Liver (tissue), 10 donors: ENCODE measurements at places on chromosomes 4 and X.

DNA sequence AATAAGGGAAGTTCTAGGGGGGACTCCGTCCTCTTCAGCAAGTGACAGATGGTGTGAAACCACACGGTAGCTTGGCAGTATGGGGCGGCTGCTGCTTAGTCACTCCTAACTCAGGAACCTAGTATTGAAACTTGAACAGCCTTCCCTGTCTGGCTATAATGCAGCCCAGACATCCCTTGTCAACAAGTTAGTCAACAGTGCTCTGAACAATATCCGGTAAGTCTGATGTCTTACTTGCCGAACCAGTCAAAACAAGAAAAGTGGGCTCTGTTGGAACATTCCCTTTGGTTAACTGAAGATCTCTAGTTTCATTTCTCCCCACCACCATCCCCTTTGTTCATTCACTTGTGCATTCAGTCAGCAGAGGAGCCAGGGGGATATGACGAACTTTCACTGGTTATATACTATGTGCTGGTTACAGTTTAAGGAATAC lies 18.7 kb upstream of the CXCL13 start:
- H3K27me3 ChIP-seq: no peaks in the 10 kb centered on the region
- H3K4me1 ChIP-seq: peaks cover 4% of the 10 kb centered on the region
- no peak overlapping the region for H3K4me3 ChIP-seq
- no peak overlapping the region for H3K27ac ChIP-seq
- H3K36me3 ChIP-seq: no peaks in the 10 kb centered on the region

DNA sequence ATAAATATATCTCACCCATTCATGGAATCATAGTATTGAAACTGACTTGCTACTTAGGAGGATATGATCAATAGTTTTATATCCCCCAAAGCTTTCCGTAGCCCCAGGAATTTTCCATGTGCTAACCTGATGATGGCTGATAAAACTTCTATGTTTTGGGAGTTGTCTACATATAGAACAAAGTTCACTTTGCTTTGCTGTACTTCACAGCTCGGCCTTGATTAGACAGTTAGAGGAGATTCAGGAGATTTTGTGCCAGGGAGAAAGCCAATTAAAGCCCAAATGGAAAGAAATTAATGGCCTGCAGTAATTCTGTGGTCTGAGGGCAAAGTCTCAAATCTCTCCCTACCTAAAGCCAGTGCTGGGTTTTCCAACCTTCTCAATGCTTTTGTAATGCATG lies 114.9 kb upstream of the SLC34A2 start:
- no peak for DNase-seq
- H3K4me3 ChIP-seq: no peak overlapping the region
- no peaks in the 10 kb centered on the region for H3K4me1 ChIP-seq
- no peak overlapping the region for H3K27ac ChIP-seq
- no peaks in the 10 kb centered on the region for H3K36me3 ChIP-seq

GRCh38 chr4:103244251-103244650 lies 46.1 kb upstream of the CENPE start:
- no peaks in the 10 kb centered on the region for H3K36me3 ChIP-seq
- no peaks in the 10 kb centered on the region for H3K27me3 ChIP-seq
- H3K27ac ChIP-seq: no peak overlapping the region
- H3K4me1 ChIP-seq: no peaks in the 10 kb centered on the region

DNA sequence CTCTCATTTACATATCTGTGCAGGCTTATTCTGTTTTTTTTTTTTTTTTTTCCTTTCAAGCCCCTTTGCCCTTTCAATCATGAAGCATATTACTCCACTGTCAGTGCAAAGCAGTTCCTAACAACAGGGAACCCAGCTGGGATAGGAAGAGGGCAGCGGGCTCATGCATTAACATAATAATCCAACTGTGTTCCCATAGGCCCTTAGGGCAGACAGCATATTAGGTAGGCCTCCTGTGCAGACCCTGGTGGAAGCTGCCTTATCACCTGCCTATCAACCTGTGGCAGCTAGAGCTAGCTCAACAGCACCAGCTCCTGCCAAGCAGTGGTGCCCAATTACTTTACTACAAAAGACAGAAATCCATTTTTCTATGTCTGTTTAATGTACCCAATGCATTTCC lies 49.3 kb downstream of the SLC10A7 start:
- no peaks in the 10 kb centered on the region for H3K4me1 ChIP-seq
- no peak for DNase-seq
- H3K4me3 ChIP-seq: no peak overlapping the region
- H3K36me3 ChIP-seq: no peaks in the 10 kb centered on the region
- H3K27ac ChIP-seq: no peak overlapping the region
- H3K27me3 ChIP-seq: no peaks in the 10 kb centered on the region

- DNase-seq: no peak
- H3K36me3 ChIP-seq: no peaks in the 10 kb centered on the region
- no peaks in the 10 kb centered on the region for H3K27me3 ChIP-seq
Observed at GRCh38 chr4:98606894-98607293, 51.5 kb downstream of the TSPAN5 start.

DNA sequence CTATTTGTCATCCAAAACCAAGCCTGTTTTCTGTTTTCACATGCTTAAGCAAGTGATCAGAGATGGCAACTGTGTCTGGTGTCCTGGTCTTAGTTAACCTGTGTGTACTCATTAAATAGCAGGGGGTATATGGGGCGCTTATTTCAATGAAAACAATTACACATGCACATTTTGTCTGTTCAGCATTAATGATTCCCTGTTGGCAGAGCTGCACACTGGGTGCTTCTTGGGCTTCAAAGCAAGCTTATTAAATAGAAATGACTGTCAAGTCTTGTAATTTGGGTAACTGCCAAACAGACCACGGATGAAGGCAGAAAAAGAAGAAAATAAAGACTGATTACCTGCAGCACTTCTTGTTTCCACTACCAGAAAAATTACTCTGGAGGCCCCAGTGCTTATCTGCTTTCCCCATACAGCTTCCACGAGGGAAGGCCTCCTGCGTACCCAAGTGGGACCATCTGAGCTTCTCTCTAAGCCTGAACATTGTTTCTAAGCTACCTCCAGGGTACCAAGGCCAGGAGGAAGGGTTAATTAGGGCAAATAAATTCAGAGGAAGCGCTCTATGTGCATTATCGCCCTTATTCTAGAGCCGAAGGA lies 107.2 kb upstream of the TBL1X start:
- H3K27ac ChIP-seq: no peak overlapping the region
- no peaks in the 10 kb centered on the region for H3K27me3 ChIP-seq
- peaks cover 4% of the 10 kb centered on the region for H3K4me1 ChIP-seq
- H3K4me3 ChIP-seq: no peak overlapping the region

GRCh38 chrX:50115973-50116372 lies 84.8 kb downstream of the AKAP4 start:
- no peak for DNase-seq
- no peaks in the 10 kb centered on the region for H3K27me3 ChIP-seq
- no peaks in the 10 kb centered on the region for H3K36me3 ChIP-seq
- no peak overlapping the region for H3K4me3 ChIP-seq

GRCh38 chrX:81174286-81174685 lies 27.4 kb downstream of the HMGN5 start:
- no peaks in the 10 kb centered on the region for H3K27me3 ChIP-seq
- H3K4me3 ChIP-seq: no peak overlapping the region
- no peak for DNase-seq
- no peaks in the 10 kb centered on the region for H3K36me3 ChIP-seq
- no peak overlapping the region for H3K27ac ChIP-seq
- H3K4me1 ChIP-seq: no peaks in the 10 kb centered on the region

DNA sequence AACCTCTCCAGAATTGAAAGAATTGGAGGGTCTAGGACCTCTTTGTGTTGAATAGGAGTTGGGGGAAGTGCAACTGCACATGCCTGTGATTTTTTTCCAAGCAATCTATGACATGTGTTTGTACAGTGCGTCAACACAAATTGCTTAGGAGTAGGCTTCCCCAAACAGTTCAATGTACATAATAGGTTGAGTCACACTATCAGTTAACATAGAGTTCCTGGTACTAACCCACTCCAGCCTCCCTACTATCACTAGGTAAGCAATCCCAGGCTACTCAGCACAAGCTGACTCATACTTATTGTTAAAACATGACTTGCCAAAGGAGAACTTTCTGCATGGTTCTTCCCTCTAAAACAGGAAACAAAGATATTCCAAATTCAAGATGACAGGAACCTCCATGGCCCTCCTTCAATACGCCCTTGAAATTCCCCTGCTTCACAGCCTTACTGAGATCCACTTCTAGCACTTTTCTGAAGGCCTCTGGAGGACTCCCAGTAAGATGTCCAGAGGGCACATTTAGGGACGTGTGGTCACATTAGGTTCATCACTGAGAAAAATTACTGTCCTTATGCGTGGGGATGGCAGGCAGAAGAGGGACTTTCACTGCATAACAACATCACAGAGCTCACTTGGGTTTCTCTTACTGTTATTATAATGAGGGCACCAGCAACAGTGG lies 8.4 kb upstream of the VSIG1 start:
- H3K4me3 ChIP-seq: no peak overlapping the region
- H3K36me3 ChIP-seq: no peaks in the 10 kb centered on the region
- H3K27me3 ChIP-seq: no peaks in the 10 kb centered on the region

- no peaks in the 10 kb centered on the region for H3K27me3 ChIP-seq
- no peak overlapping the region for H3K4me3 ChIP-seq
- H3K36me3 ChIP-seq: no peaks in the 10 kb centered on the region
- H3K4me1 ChIP-seq: no peaks in the 10 kb centered on the region
Observed at GRCh38 chr4:119205690-119206089, 6.8 kb upstream of the USP53 start.

DNA sequence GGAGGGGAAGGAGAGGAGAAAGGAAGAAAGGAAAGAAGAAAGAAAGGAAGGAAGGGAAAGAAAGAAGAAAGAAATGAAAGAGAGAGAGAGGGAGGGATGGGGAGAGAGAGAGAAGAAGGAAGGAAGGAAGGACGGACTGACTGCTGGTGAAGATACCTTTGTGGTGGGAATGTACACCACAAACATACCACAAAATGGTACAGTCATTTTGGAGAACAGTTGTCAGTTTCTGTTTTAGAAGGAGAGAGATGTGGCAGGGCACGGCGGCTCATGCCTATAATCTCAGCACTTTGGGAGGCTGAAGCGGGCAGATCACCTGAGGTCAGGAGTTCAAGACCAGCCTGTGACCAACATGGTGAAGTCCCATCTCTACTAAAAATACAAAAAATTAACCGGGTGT lies 40.0 kb upstream of the SHISA3 start:
- H3K27me3 ChIP-seq: peaks cover 2% of the 10 kb centered on the region
- H3K4me3 ChIP-seq: no peak overlapping the region
- H3K36me3 ChIP-seq: no peaks in the 10 kb centered on the region
- peaks cover 8% of the 10 kb centered on the region for H3K4me1 ChIP-seq

- no peak overlapping the region for H3K27ac ChIP-seq
- H3K4me1 ChIP-seq: no peaks in the 10 kb centered on the region
- no peak for DNase-seq
- H3K36me3 ChIP-seq: no peaks in the 10 kb centered on the region
Observed at GRCh38 chr4:30753316-30753715, 33.1 kb downstream of the PCDH7 start.

DNA sequence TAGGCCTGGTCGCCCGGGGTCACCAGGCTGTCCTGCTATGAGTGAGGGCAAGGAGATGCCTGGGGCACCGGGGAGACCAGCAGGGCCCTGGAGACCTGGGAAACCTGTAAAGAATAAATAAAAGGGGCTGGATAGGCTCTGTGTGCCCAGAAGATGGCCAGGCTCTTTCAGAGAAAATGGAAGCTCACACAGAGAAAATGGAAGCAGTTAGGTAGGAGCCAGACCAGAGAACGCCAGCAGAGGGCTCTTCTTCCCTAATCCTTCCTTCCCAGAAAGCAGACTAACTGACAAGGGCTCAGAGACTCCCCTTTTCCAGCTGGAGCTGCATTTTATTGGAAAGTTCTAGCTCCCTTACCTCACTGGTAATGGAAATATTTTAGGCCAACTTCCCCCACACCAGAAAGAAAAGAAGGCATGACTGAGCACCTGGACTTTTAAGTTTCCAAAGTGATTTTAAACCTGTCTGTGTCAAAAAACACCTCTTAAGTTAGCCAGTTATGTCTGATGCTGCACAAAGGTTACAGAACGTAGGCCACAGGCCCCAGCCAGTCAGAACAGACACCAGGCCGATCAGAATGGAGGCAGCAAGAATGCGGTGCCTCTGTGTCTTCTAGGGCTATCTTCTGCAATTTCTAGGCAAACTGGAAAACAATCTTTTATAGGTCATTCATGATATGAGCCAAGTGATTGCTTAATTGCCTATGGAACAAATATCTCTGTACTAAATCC lies 74.0 kb downstream of the ATG4A start:
- H3K27me3 ChIP-seq: no peaks in the 10 kb centered on the region
- H3K4me1 ChIP-seq: no peaks in the 10 kb centered on the region
- H3K4me3 ChIP-seq: no peak overlapping the region
- DNase-seq: no peak
- no peak overlapping the region for H3K27ac ChIP-seq
- no peaks in the 10 kb centered on the region for H3K36me3 ChIP-seq

- no peaks in the 10 kb centered on the region for H3K27me3 ChIP-seq
- no peaks in the 10 kb centered on the region for H3K4me1 ChIP-seq
- no peak overlapping the region for H3K27ac ChIP-seq
- no peak overlapping the region for H3K4me3 ChIP-seq
Observed at GRCh38 chrX:29935455-29935854, 279.9 kb upstream of the MAGEB2 start.

- H3K27me3 ChIP-seq: no peaks in the 10 kb centered on the region
- DNase-seq: no peak
- no peak overlapping the region for H3K4me3 ChIP-seq
- H3K4me1 ChIP-seq: no peaks in the 10 kb centered on the region
- H3K36me3 ChIP-seq: no peaks in the 10 kb centered on the region
Observed at GRCh38 chr4:76600447-76600846, 165.4 kb downstream of the SHROOM3 start.

GRCh38 chr4:141462361-141462760 lies 174.0 kb upstream of the IL15 start:
- H3K4me1 ChIP-seq: no peaks in the 10 kb centered on the region
- H3K36me3 ChIP-seq: no peaks in the 10 kb centered on the region
- H3K27me3 ChIP-seq: no peaks in the 10 kb centered on the region

DNA sequence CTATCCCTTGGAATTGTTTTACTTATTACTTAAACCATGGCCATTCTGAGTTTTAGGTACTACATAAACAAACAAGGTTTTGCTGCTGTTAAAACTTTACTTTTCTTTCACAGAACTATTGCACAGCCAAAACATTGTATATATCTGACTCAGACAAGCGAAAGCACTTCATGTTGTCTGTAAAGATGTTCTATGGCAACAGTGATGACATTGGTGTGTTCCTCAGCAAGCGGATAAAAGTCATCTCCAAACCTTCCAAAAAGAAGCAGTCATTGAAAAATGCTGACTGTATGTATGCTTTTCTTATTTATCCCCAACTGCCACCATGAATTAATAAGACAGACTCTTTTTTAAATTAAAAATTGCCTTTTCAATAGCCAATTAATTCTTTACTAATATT lies 69.8 kb downstream of the CCKAR start:
- H3K4me3 ChIP-seq: no peak overlapping the region
- no peaks in the 10 kb centered on the region for H3K4me1 ChIP-seq
- peaks cover 3% of the 10 kb centered on the region for H3K36me3 ChIP-seq

DNA sequence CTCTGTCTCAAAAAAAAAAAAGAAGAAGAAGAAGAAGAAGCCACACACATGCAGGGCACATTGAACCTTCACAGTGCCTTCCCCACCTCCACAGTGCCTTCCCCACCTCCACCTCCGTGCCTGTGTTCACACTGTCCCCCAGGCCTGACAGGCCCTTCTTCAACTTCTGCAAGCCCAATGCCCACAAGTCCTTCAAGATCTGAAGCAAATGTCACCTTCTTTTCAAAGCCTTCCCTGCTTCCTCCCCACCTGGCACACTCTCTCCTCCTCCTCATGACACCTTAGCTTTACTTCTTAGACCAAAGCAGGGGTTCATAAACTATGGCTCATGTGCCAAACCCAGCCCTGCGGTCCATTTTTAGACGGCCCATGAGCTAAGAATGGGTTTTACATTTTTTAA lies 19.9 kb downstream of the ELF4 start:
- DNase-seq: no peak
- H3K4me3 ChIP-seq: no peak overlapping the region
- H3K4me1 ChIP-seq: no peaks in the 10 kb centered on the region
- H3K36me3 ChIP-seq: no peaks in the 10 kb centered on the region
- no peak overlapping the region for H3K27ac ChIP-seq
- H3K27me3 ChIP-seq: no peaks in the 10 kb centered on the region
